ENCODE measurements at places on chromosomes 12 and 14.

GRCh38 chr12:42790761-42791151 lies 201.2 kb upstream of the PRICKLE1 start:
- DNase-seq: no peak

DNA sequence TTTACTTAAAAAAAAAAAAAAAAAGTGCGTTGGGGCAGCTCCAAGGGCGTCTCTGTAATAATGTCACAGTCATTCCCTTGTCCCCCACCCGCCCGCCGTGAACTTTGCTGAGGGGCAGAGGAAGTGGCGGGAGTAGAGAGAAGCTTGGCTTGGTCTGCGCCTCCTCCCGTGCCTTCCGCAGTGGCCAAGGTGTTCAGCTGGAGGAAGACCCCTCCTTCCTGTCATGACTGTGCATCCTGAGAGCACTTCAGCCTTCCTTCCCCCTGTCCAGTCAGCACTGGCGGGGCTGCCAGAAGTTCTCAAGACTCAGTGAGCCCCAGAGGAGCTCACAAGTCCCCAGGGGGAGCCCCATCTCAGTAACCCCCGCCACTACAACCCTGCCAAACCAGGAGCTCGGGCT lies 32.2 kb downstream of the AACS start:
- DNase-seq: no peak

GRCh38 chr12:53200107-53200457 lies 7.0 kb downstream of the ITGB7 start:
- no peak for DNase-seq

DNA sequence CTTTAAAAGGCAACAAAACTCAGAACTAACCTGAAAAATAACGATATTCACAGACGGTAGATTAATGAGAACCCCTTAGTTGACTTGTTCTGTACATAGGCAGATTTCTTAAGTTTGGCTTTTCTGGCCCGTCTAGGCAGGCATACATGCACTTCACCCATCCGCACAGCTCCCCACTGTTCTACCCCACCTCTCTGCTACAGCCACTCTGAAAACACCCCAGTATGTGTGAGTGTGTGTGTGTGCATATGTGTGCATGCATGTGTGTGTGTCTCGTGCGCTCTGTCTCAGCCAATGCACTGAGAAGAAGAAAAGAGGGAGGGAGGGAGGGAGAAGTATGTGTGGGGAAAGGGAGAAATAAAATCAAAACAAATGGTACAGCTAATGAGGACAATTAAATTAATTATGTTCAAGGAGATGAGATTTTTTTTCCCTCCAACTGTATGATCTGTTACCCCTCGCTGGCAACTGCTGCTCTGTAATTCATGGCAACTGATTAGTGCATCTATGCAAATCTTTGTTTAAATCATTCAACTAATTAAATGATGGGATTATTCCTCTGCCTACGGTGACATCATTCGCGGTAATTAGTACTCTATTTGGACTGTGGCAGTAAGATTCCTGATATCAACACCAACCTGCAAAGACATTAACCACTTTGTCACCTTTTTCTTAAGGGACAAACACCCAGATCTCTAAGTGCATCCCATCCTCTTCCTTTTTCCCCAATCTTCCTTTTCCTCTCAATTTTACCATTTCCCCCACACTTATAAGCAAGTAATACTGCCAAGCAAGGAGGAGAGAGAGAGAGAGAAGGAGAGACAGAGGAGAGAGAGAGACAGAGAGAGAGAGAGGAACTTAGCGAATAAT lies 2.2 kb upstream of the LMO3 start:
- DNase-seq: no peak

GRCh38 chr14:72828604-72829003 lies 65.3 kb downstream of the DPF3 start:
- no peak for DNase-seq

- DNase-seq: no peak
These were observed 146.5 kb downstream of the KIF26A start for GRCh38 chr14:104284636-104285507.

- DNase-seq: no peak
These were observed 103.6 kb downstream of the ADGRD1 start for GRCh38 chr12:131057211-131057721.
